CD4-positive, alpha-beta T cell treated with Interleukin-21 for 1 hour (primary cell): ENCODE measurements at places on chromosomes 1 and 21.

- DNase-seq, result no peak
These were observed 450.0 kb downstream of the USP25 start for GRCh38 chr21:16179773-16180172.

GRCh38 chr1:47201179-47201578 is 11.3 kb upstream of the PDZK1IP1 start:
- no peak for DNase-seq

DNA sequence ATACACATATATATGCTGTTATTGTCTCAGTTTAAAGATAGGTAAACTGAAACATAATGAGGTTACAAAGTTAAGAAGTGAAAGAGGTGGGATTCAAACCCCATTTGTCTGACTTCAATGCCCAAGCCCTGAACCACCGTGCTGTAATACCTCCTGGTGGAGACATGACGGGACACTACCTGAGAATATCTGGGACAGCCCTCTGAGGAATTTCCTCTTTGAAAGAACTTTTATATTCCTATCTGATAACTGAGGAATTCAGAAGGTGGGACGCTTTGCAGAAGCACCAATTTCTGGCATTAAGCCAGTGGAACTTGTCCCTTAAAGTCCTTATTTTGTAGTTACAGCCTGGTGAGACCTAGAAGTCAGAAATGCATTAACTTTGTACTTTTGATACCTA is 32.1 kb upstream of the FASLG start:
- DNase-seq, result no peak

GRCh38 chr1:10652626-10653025 is 143.8 kb downstream of the CASZ1 start:
- DNase-seq, result no peak

GRCh38 chr1:181012203-181012745 is 10.4 kb downstream of the STX6 start:
- no peak for DNase-seq

GRCh38 chr1:229437443-229437842 is 3.5 kb upstream of the ACTA1 start:
- DNase-seq, result no peak

DNA sequence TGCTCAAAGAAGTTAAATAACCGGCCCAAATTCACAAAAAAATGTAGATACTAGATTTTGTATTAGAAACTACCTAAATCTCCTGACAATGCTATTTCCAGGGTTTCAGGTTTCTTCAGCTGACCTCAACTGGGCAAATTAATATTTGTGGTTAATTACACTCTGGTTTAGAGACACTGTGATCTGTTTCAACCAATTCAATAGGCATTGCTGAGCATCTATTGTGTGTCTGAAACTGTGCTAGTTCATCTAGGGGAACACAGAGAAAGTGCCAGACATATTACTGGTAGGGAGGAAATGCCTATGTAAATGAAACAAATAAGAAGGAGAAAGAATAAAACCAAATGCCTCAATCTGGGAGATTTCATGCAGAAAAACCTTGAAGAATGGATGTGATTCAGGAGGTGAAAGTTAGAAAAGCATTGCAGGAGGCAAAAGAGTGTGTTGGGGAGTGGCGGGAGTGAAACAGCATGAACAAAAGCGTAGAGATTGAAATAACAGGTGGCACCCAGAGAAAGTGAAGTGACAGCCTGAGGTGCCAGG is 51.3 kb upstream of the IVNS1ABP start:
- DNase-seq, result no peak

DNA sequence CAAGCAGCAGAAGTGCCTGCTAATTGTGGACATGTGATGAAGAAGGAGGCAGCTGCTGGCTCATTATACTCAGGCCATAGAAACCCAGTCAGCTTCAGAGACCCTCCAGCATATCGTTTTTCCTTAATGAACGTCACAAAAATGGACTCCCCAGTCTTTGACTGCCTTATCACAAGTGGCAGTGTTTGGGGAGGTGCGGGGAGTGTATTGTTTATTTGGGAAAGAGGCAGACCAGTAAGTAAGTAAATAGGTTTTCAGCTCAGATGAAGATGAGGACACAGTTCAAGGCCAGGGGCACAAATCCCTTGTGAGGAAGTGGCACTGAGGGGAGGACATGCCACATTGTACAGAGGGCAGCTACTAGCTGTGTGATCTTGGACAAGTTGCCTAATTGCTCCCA is 43.5 kb upstream of the NRDC start:
- no peak for DNase-seq

DNA sequence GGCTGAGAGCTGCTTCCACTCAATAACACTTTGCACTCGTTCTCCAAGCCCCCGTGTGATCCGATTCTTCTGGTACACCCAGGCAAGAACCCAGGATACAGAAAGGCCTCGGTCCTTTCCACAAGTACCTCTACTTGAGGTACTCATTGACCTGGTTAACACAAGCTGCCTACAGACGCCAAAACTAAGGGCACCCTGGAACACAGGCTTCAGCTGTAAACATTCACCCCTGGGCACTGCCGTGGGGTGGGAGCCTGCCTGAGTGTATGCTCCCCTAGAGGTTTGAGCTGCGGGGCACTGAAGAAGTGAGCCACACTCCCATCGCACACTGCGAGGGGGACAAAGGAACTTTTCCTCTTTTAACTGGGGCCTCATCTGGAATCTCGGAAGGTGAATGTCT is 30.5 kb downstream of the LRRC3 start:
- DNase-seq, result no peak
